ENCODE measurements at places on chromosomes 2 and 18.

- no peak for DNase-seq
Measured at GRCh38 chr18:3151399-3152264, 68.1 kb downstream of the MYOM1 start.

- no peak for DNase-seq
Measured at GRCh38 chr2:23859983-23860382, 66.9 kb downstream of the ATAD2B start.

- DNase-seq: no peak
Measured at GRCh38 chr2:23385351-23385747, 370 bp downstream of the KLHL29 start.

GRCh38 chr18:76494231-76495005 lies 624 bp downstream of the ZNF516 start:
- DNase-seq: no peak

- no peak for DNase-seq
Measured at GRCh38 chr18:44955825-44956224, 275.1 kb downstream of the SETBP1 start.

GRCh38 chr2:105570326-105570725 lies 171.5 kb upstream of the FHL2 start:
- no peak for DNase-seq

- DNase-seq: no peak
Measured at GRCh38 chr2:239566995-239567568, 166.3 kb upstream of the HDAC4 start.

GRCh38 chr2:173884025-173884802 lies 81.0 kb downstream of the SP3 start:
- DNase-seq: peak; percentile 14

DNA sequence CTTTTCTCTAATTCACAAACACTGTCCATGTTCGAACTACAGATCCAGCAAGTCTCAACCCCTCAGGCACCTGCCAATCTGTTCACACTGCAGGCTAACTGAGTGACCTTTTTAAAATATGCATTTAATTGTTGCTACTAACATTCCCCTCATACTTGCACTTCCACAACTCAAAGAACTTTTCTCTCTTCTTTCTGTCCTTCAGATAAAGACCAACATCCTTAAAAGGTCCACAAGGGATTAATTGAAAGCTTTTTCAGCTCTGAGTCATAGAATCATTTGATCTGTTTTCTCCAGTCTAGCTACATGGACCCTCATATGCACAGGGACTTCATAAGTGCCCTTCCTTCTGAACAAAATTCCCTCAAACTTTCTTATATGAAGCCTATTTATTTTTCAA lies 1321.2 kb downstream of the DPP10 start:
- no peak for DNase-seq

DNA sequence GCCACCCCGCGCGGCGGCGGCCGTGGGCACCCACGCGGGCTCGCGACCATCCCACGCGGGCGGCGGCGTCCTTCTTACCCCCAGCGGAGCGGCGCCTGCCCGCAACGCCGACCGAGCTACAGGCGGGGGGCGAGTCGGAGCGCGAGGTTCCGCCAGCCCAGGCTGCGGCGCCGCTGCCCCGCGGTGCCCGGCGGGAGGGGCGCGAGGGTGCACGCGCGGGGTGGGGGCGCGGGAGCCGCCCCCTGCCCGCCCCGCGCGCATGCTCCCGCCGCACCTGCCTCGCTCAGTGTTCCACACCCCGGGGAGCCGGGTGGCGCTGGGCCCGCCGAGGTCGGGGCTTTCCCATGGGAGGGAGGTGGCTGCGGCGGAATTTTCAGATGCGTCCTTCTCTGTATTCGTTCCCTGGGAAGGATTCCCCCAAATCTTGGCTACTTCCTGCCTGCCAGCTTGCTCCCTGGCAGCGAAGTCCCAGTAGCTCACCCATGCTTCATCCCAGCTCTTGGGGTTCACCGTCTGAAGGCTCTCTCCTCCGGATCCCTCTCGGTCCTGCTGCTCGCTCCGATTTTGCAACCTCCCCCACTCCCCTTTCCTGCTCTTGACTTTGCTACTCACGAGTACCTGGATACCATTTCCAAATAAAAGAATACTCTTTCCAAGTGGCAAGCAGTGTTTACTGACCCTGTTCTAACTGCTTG lies at the start of gene L3MBTL4:
Gene L3MBTL4 (minus strand): TSS at position 189 of the 695 bp plus-strand sequence. CDS start 103,286 bp downstream, outside the sequence.
- DNase-seq: no peak
